ENCODE measurements at places on chromosomes 6 and 20. TPM values are rescaled to one million over a fixed set of nuclear protein-coding genes. Genes with fewer than 3 reads are reported as not detected.

DNA sequence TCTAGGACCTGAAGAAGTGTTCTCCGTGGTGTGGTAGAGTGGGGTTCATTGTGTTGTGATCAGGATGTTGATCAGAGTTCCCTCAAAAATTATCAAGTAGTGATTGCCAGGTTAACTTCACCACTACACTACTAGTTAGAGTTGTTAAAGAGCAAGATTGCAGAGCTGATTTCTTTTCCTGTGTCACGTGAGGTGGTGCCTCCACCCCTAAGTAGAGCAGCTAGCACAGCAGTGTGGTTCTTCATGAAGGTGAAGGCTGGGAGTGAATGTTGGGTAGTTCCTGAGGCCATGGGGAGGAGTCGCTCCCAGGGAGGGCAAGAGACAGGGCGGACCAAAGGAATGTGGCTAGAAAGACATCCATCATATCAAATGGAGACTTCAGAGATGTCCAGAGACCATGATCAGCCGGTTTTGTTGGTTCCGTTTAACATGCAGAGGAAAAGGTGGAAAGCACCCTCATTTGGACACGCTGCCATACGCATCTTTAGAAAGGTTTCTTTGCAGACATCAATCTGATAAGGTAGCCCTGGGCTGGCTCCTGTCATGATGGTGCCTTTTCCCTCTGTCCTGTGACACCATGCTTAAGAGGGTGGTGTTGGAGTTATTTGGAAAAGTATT is 79.2 kb upstream of the IYD start:
- H3K4me3 ChIP-seq = no peak overlapping the region
- H3K4me1 ChIP-seq = no peaks in the 10 kb centered on the region
- DNase-seq = no peak
- no peaks in the 10 kb centered on the region for H3K36me3 ChIP-seq

DNA sequence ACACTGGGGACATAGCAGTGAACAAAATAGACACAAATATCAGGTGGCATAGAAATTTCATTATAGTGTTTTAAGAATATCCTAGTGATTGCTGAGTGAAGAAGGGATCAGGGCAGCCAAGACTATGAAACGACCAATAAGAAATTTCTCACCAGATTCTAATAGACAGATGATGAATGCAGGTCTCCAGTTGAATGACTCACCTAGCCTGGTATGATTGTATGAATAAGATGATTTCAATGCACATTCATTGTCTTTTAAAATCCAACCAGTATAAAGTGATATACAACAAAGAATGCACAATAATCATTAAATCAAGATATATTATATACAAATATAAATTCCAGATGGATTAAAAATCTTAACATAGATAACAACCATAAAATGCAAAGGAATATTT is 124.5 kb upstream of the TENT5A start:
- H3K36me3 ChIP-seq = no peaks in the 10 kb centered on the region
- no peaks in the 10 kb centered on the region for H3K4me1 ChIP-seq
- no peak overlapping the region for H3K27ac ChIP-seq
- no peak for DNase-seq
- H3K4me3 ChIP-seq = no peak overlapping the region
- H3K27me3 ChIP-seq = no peaks in the 10 kb centered on the region

GRCh38 chr6:167565388-167565787 is 240.5 kb downstream of the TTLL2 start:
- H3K27ac ChIP-seq = peak overlapping the region; percentile 3
- no peak for DNase-seq
- H3K4me1 ChIP-seq = peaks cover 11% of the 10 kb centered on the region
- H3K27me3 ChIP-seq = no peaks in the 10 kb centered on the region

DNA sequence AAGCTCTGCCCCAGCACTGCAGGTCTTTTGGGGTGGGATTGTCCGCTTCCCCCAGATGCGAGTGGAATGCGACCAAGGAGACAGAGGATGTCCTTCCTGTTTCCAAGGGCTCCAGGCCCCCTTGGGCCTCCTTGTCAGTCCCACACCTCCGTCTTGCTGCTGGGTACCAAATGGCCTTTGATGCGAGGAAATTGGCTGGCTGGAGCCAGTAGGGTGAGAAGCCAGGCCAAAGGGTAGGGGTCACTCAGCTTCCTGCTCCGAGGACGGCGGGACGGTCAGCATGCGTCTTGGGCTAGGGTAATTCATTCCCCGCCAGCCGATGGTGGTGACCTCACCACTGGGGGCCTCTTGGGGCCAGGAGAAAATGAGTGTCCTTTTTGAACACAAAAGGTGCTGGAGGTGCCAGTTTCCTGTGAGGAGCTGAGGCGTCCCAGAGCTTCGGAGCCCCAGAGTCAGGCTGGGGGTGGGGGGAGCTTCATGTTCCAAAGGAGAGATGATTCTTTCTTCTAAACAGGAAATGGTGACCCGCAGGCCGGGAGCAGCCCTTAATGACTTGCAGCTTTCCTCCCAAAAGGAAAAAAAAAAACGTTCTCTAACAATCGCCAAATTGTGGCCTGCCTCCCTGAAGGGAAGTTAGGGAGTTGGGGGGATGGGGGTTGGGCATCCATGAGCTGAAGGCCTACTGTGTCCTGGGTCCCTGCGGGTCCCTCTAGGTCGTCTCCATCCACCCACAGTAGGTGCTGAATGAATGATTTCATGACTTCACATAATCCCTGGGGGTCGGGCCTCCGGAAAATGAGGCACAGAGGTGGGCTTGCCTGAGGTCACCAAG is 6.7 kb downstream of the SNAI1 start:
- H3K27ac ChIP-seq = peak overlapping the region; percentile 85
- no peaks in the 10 kb centered on the region for H3K36me3 ChIP-seq
- peak; percentile 78 for DNase-seq

- H3K4me1 ChIP-seq = no peaks in the 10 kb centered on the region
- H3K4me3 ChIP-seq = no peak overlapping the region
- no peak for DNase-seq
- H3K36me3 ChIP-seq = no peaks in the 10 kb centered on the region
- peaks cover 79% of the 10 kb centered on the region for H3K27me3 ChIP-seq
- no peak overlapping the region for H3K27ac ChIP-seq
Observed at GRCh38 chr6:34150766-34151165, 4.9 kb upstream of the GRM4 start.

GRCh38 chr20:3222635-3223600 is 13.6 kb downstream of the ITPA start:
- no peaks in the 10 kb centered on the region for H3K4me1 ChIP-seq
- peak; percentile 52 for DNase-seq
- H3K36me3 ChIP-seq = peaks cover 34% of the 10 kb centered on the region
- no peaks in the 10 kb centered on the region for H3K27me3 ChIP-seq
- H3K4me3 ChIP-seq = no peak overlapping the region

DNA sequence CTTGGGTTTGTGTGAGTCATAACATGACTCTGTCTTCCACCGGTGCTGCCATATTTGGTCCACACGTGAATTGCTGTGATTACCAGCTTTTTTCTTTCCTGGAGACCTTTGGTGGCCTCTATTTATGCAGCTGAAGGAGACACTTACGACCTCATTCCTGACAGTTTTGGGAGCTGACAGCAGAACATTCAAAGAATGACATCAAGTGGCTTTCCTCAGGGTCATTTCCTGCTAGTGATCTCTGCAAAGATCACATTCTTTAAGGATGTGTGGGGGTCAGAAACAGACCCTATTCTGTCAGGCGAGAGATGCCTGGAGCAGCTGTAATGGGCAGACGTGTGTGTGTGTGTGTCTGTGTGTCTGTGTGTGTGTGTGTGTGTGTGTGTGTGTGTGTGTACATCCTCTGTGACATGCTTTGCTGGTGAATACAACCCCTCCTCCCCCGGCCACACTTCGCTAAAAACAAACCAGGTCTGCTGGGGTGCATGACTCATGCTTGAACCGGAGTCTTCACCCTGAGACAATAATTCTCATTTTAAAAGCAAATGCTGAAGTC is 115.6 kb downstream of the TMEM170B start:
- peaks cover 4% of the 10 kb centered on the region for H3K4me1 ChIP-seq
- H3K36me3 ChIP-seq = no peaks in the 10 kb centered on the region

GRCh38 chr6:52588087-52588709 is 11.3 kb upstream of the TRAM2 start:
- H3K27me3 ChIP-seq = no peaks in the 10 kb centered on the region
- H3K36me3 ChIP-seq = peaks cover 1% of the 10 kb centered on the region
- H3K4me1 ChIP-seq = no peaks in the 10 kb centered on the region
- no peak for DNase-seq
- no peak overlapping the region for H3K27ac ChIP-seq

DNA sequence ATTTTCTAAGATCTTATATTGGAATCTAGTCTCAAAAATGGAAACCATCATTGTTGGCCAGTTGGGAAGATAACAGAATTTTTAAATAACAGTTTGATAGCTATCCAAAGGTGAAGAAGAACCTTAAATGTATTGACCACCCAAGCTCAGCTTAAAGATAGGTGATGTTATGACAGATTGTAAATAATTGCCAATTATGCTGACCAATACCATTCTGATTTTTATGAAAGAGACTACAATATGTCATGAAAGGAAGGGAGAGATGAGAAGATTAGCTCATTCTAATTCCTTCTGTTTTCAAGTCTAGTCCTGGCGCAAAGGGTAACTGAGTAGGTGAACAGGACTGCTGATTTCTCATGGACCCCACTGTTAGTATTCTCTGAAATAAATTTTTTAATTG is 5.7 kb upstream of the TAB2 start:
- no peak overlapping the region for H3K27ac ChIP-seq
- H3K4me1 ChIP-seq = peaks cover 9% of the 10 kb centered on the region
- DNase-seq = no peak
- H3K36me3 ChIP-seq = no peaks in the 10 kb centered on the region
- H3K27me3 ChIP-seq = no peaks in the 10 kb centered on the region
- no peak overlapping the region for H3K4me3 ChIP-seq

- no peak overlapping the region for H3K4me3 ChIP-seq
- no peak overlapping the region for H3K27ac ChIP-seq
- DNase-seq = no peak
- peaks cover 15% of the 10 kb centered on the region for H3K4me1 ChIP-seq
- H3K27me3 ChIP-seq = no peaks in the 10 kb centered on the region
Observed at GRCh38 chr6:30951907-30952469, 11.2 kb downstream of the MUCL3 start.

DNA sequence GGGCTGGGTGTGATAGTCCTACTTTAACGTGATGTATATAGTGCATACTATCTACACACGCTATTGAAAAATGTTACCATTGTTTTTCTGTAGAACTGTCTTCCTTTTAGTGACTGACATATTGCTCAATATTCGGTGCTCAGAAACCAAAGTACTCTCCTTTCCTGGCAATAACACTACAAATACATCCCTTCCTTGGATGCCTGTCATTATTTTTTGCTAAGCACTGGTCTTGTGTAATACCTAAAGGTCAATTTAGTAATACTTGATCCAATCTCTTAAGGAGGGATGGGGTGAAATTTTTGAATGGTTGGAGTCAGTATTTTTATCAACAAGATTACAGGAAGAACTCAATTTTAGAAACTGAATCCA is 23.9 kb downstream of the CNR1 start:
- H3K4me3 ChIP-seq = no peak overlapping the region
- no peaks in the 10 kb centered on the region for H3K4me1 ChIP-seq
- DNase-seq = no peak
- H3K27me3 ChIP-seq = no peaks in the 10 kb centered on the region
- no peaks in the 10 kb centered on the region for H3K36me3 ChIP-seq

DNA sequence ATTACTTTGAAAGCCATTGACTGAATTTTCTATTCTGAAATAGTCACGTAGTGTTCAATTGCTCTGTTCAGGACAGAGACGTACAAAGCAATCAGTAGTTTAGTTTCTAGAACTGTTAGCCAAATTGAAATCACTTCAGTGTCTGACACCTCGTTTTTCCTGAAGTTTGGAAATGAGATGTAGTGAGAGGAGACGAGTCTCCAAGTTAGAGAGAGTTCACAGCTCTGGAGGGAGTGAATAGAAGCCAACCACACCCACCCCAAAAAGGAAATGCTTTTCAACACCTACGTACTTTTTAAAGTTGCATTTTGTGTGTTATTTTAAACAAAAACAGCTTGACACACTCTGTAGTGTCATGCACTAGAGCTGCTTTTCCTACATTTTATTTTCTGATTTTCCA is 296.0 kb downstream of the ADGRG6 start:
- H3K27me3 ChIP-seq = no peaks in the 10 kb centered on the region
- H3K27ac ChIP-seq = no peak overlapping the region
- H3K4me1 ChIP-seq = no peaks in the 10 kb centered on the region
- H3K4me3 ChIP-seq = no peak overlapping the region
- no peaks in the 10 kb centered on the region for H3K36me3 ChIP-seq

GRCh38 chr6:105836889-105837288 is 249.2 kb upstream of the PRDM1 start:
- no peaks in the 10 kb centered on the region for H3K27me3 ChIP-seq
- DNase-seq = no peak
- H3K4me1 ChIP-seq = no peaks in the 10 kb centered on the region
- no peak overlapping the region for H3K4me3 ChIP-seq
- no peak overlapping the region for H3K27ac ChIP-seq

DNA sequence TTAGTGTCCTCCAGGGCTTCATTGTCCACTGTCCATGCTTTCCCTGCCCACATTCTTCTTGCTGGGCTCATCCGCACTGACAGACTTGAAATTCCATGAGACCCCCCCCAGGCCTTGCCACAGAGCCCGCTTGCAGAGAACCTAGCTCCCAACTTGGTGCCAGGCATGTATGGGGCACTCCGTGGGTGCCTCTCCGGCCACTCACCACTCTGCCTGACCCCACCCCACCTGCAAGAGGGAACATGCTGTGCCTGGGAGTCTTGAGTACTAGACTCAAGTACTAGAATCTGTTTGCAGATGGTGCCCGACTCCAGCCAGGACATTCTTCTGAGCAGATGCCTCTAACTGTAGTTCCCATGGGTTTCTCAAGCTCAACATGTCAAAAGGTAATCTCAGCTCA is 47.9 kb downstream of the TRERF1 start:
- H3K36me3 ChIP-seq = no peaks in the 10 kb centered on the region
- H3K4me1 ChIP-seq = peaks cover 31% of the 10 kb centered on the region
- no peak for DNase-seq
- peak overlapping the region; percentile 60 for H3K27ac ChIP-seq

DBNDD2 gene
- polyA plus RNA-seq = 423 TPM

PSORS1C1 gene
- 5.8 TPM for polyA plus RNA-seq

ETV7 gene
- polyA plus RNA-seq = 0.06 TPM
